ENCODE measurements at places on chromosomes 2 and 18. TPM values are rescaled to one million over a fixed set of nuclear protein-coding genes. Genes with fewer than 3 reads are reported as not detected.

- no peak for DNase-seq
- no peaks in the 10 kb centered on the region for H3K27me3 ChIP-seq
- H3K36me3 ChIP-seq = no peaks in the 10 kb centered on the region
- no peaks in the 10 kb centered on the region for H3K4me1 ChIP-seq
- H3K4me3 ChIP-seq = no peak overlapping the region
- H3K27ac ChIP-seq = no peak overlapping the region
Observed at GRCh38 chr2:104164721-104165252, 689.1 kb upstream of the POU3F3 start.

DNA sequence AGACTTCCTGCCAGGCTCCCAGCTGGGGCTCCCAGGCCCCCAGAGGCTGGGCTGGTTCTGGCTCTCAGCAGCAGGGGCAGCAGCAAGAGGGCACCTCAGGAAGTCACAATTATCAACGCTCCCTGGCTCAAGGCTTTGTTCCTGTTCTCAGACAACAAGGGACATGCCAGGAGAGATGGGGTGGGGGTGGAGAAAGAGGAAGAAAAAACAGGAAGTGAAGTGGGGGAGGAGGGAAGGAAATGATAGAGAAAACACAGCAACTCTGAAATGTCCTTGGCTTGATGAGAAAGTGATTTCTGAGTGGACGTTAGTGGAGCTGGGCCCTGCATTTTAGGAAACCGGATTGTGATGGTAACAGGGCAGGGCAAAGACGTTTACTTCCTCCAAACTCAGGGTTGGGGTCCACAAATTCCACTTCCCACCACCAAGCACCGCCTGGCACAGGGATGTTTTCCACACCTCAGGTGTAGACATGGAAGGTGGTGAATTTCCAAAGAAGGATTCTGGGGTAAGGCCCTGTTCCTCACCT, 40.4 kb downstream of the CYRIA start:
- peak overlapping the region; percentile 41 for H3K4me3 ChIP-seq
- no peak for DNase-seq
- H3K36me3 ChIP-seq = peaks cover 12% of the 10 kb centered on the region
- H3K27me3 ChIP-seq = no peaks in the 10 kb centered on the region
- H3K4me1 ChIP-seq = peaks cover 19% of the 10 kb centered on the region

DNA sequence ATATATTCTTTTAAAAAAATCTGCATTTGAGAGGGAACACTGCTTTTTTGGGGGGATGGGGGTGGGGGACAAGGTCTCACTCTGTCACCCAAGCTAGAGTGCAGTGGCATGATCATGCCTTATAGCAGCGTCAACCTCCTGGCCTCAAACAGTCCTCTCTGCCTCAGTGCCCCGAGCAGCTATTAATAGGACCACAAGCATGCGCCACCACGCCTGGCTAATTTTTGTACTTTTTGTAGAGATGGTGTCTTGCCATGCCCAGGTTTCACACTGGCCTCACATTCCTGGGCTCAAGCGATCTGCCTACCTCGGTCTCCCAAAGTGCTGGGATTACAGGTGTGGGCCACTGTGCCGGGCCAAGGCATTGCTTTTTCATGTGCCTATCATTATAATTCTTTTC, 154.2 kb downstream of the ATAD2B start:
- no peaks in the 10 kb centered on the region for H3K4me1 ChIP-seq
- peaks cover 40% of the 10 kb centered on the region for H3K36me3 ChIP-seq
- no peaks in the 10 kb centered on the region for H3K27me3 ChIP-seq
- no peak for DNase-seq

DNA sequence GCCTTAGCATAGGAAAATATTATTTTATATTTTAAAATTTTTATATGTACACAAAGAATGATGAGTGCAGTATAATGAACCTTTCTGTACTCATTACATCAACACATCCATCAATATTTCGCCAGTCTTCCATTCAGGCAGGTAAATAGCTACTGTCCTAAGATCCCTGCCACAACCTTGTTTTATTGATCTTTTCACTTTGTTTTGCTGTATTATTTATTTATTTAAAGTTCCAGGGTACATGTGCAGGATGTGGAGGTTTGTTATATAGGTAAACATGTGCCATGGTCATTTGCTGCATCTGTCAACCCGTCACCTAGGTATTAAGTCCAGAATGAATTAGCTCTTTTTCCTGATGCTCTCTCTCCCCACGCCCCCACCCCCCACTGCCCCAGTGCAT, 64.6 kb downstream of the INHBB start:
- no peak for DNase-seq
- no peak overlapping the region for H3K4me3 ChIP-seq
- H3K36me3 ChIP-seq = no peaks in the 10 kb centered on the region
- H3K27ac ChIP-seq = no peak overlapping the region

The KCNG2 gene
- not detected for total RNA-seq

The CROCC2 gene
- 0.68 TPM for total RNA-seq

The ARHGAP15 gene
- total RNA-seq = not detected

Data from type B pancreatic cell (in vitro differentiated cells).